PC-3 (cell line): ENCODE measurements at places on chromosomes 16 and 17.
A peak's percentile ranks its signal among the peaks of the same experiment; 100 is the strongest.

- peak; percentile 60 for DNase-seq
Measured at GRCh38 chr16:85316321-85316919, 204.1 kb upstream of the CIBAR2 start.

- no peak for DNase-seq
Measured at GRCh38 chr16:54402270-54402669, 115.7 kb upstream of the IRX3 start.

DNA sequence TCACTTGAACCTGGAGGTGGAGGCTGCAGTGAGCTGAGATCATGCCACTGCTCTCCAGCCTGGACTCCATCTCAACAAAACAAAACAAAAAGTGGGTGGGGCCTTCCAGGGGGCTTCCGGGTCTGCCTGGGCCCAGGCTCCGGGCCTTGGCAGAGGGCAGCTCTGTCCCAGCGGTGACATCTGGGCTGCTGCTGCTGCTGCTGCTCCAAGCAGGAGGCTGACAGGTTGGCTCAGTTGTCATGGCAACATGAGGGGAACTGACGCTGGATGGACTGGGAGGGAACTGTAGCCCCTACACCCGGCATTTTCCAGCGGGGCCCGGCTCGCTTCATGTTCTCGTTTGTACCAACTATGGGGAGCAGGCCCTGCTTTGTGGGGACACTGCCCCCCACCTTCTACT is 4.0 kb downstream of the BAIAP3 start:
- DNase-seq: no peak

DNA sequence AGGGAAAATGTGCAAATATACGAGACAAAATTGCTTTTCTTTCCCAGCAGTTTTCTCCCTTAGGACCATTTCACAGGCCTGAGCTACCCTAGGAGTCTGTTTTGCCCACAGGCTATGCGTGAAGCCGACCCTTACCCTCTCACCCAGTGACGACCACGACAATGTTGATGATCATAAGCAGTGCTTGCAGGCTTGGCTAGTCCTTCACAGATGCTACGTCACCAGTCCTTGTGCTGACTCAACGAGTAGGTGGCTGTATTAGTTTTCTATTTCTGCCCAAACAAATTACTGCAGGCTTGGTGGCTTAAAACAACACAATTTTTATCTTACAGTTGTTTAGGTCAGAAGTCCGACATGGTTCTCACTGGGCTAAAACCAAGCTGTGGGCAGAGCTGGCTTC is 574.6 kb upstream of the HSBP1 start:
- DNase-seq: no peak

- DNase-seq: no peak
Measured at GRCh38 chr16:73354434-73354833, 306.5 kb upstream of the ZFHX3 start.
